ENCODE measurements at places on chromosomes 12 and 14.
A peak's percentile ranks its signal among the peaks of the same experiment; 100 is the strongest.

GRCh38 chr12:14193639-14194038 lies 171.8 kb upstream of the ATF7IP start:
- no peak for DNase-seq

DNA sequence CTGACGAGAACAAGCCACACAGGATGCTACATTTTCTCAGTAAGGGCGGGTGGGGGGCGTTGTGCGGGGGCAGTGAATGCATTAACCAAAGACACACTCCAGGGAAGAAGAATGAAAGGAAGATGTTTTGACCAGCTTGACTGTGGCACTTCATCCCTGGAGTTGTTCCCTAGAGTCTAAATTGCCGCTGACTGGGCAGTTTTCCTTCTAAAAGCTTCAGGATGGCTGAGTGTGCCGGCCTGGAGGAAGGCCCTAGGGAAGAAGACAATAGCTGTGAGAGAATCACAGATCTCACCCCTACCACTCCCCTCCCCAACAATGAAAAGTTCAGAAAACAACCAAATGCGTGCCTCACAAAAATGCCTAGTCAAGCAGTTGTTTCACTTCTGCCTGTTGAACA lies 67.2 kb downstream of the NKX2-1 start:
- no peak for DNase-seq

DNA sequence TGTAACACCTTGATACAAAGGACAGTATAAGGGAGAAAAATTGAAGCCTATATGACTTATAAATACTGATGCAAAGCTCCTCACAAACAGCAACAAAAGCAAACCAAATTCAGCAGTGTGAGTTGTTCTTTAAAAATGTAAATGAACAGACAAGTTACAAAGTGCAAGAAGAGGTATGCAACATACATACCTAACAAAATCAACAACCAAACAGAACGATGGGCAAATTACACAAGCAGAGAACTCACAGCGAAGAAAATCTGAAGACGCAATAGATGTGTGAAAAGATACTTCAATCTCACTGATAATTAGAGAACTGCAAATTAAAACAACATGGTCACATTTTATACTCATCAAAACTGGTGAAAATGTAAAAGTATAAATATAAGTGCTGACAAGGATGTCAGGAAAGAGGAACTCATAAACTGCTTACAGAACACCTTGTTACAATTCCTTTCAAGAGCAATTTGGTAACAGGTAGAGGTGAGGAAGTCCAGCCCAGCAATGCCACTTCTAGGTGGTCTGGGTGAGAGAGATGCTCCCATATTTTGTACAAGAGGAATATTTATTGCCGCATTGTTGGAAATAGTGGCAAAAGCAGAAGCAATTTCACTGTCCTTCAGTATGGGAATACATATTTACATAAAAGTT lies 47.3 kb downstream of the CORO1C start:
- DNase-seq, result no peak

DNA sequence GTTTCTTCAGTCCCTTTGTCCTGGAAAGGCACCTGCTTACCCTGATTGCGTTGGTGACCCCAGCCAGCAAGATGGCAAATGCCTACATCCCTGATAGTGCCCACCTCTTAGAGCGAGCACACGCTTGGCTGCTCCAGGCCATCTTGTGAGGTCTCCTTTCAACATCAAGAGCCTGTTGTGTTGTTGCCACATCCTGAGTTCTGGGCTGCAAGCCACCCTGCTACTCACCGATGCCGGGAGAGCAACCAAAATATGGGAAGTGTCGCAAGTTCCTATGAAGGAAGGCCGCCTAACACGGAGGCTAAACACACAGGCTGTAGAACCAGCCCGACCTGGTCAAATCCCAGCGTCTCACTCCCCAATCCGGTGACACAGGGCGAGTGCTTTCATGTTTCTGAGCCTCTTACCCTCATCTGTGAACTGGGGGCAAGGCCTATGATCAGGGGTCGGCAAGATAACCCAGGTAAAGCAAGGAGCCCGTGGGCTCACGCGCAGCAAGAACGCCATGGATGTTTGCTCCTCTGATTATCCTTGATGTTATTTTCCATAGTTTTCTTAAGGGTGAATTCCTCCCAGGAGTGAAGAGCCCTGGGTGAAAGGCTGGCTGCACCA lies 98.4 kb downstream of the LGMN start:
- peak; percentile 56 for DNase-seq

- no peak for DNase-seq
Measured at GRCh38 chr12:25264114-25264513, 13.4 kb upstream of the KRAS start.

GRCh38 chr14:48193893-48194292 lies 518.5 kb upstream of the MDGA2 start:
- DNase-seq, result no peak

- no peak for DNase-seq
Measured at GRCh38 chr12:1929985-1930802, 11.7 kb upstream of the CACNA2D4 start.

GRCh38 chr12:12404297-12404696 lies 47.4 kb downstream of the BORCS5 start:
- DNase-seq, result no peak

DNA sequence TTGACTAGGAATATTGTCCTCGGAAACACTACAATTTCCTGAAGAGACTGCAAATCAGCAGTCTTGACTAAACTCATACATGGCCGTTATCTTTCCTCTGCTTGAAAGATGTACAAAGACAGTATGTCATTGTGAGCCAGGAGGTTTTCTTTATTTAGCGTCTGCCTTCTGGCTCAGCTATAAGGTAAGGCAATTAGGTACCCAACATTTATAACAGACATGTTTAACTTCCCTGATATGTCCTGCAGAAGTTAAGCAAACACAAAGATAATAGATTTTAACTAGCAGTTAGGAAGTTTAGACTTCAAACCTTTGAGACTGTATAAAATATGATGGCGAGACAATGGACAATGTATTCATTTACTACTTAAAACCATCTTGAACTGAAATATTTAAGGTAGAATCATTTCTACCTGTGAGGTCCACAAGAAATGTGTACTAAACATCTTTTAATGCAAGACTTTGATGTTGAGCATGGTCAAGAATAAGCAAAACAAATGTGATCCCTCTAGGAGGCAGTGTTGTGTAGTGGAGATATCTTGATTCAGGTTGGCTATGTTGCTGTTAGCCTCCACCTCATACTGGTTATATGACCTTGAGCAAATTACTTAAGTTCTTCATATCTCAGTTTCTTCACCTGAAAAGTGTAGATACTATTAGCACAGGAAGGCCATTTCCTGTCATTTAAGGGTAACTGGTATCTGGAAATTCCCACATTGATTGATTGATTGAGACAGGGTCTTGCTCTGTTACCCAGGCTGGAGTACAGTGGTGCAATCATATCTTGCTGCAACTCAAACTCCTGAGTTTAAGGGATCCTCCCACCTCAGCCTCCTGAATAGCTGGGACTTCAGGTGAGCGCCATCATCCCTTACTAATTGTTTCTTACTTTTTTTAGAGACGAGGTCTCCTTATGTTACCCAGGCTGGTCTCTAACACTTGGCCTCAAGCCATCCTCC lies 96.3 kb upstream of the EEA1 start:
- DNase-seq, result no peak

- DNase-seq, result no peak
Measured at GRCh38 chr12:130491421-130492357, 154.0 kb downstream of the PIWIL1 start.

- DNase-seq, result no peak
Measured at GRCh38 chr14:55372825-55373224, 38.8 kb downstream of the ATG14 start.

GRCh38 chr14:74176400-74176793 lies 62.9 kb upstream of the VSX2 start:
- DNase-seq, result no peak

DNA sequence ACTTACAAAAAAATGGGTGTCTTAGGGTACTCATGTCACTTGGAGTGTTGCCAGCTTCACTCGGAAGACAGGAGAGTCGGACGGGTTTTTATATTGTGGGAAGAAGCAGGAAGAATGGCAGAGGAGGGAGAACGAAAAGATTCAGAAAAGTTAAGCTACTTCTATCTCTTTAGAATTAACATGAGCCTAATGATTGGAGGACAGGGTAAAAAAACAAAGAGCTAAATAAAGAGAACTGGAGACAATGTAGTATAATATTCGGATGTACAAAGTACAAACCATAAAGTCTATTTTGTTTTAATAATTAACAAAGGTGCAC lies 43.9 kb downstream of the EFCAB11 start:
- DNase-seq, result no peak

DNA sequence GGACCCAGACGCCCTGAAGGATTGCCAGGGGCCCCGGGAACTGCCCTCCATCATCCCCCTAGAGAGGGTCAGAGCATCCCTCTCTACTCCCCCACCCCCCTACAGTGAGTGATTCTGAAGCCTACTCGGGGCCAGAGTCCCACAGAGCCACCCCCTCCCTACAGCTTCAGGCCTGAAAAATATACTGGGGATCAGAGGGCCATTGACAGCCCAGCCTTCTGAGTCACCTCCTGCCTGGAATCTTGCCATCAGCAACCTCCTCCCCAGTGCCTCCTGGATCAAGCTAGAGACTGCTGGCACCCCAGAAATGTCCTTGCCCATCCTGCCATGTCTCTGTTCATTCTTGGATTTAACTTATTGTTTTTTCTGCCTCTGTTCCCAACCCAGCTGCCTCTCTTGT lies 21.7 kb upstream of the MIA2 start:
- no peak for DNase-seq

DNA sequence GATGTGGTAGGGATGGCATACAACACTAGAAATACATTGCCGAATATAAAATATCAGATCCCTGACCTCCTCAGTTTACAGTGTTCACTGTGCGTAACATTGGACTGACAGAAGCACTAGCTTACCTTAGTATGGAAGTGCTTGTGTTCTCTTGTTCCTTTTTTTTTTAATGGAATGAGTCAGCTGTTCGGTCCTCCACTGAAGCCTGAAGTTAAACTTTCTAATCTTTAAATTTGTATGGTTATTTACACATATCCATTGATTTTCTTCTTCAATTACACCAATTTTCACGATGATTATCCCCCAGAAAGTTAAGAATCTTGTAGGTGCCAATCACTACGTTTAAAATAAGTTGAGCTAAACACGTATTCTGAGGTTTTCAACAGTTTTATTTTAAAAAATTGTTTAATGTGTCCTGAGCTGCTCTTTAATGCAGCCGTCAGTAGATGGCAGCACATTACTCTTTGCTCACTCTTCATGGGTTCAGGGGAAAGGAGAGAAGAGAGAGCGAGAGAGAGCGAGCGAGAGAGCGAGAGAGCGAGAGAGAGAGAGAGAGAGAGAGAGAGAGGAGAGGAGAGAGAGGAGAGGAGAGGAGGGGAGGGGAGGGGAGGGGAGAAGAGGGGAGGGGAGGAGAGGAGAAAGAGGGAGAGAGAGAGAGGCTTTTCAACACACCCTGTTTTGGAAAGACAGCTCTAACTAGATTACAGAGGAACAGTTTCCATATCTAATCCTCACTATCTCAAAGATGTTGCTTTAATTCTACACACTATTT lies 134.7 kb upstream of the SCAF11 start:
- DNase-seq, result no peak

- no peak for DNase-seq
Measured at GRCh38 chr12:87332987-87333726, 696.0 kb downstream of the C12orf50 start.

GRCh38 chr14:104220215-104221070 lies 82.1 kb downstream of the KIF26A start:
- DNase-seq, result peak; percentile 50

- no peak for DNase-seq
Measured at GRCh38 chr14:95078867-95079266, 78.5 kb downstream of the DICER1 start.

DNA sequence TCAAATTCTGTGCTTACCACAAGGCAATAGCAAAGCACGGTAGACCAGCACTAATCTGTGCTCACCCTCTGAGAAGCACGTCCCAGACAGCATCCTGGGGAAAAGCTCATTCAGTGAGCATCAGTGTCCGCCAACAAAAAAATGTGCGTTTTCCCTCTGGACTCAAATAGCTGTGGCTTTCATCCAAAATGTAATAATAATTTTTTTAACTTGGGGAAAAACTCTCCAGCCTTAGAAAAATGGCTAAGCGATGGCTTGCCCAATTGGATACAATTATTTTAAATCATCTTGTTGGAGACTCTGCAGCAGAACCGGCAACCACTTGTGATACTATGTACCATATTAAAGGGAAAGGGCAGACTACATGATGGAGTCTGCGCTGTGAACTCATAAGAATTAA lies 1.1 kb upstream of the KRT77 start:
- no peak for DNase-seq

GRCh38 chr12:67452119-67452805 lies 183.1 kb downstream of the CAND1 start:
- no peak for DNase-seq

DNA sequence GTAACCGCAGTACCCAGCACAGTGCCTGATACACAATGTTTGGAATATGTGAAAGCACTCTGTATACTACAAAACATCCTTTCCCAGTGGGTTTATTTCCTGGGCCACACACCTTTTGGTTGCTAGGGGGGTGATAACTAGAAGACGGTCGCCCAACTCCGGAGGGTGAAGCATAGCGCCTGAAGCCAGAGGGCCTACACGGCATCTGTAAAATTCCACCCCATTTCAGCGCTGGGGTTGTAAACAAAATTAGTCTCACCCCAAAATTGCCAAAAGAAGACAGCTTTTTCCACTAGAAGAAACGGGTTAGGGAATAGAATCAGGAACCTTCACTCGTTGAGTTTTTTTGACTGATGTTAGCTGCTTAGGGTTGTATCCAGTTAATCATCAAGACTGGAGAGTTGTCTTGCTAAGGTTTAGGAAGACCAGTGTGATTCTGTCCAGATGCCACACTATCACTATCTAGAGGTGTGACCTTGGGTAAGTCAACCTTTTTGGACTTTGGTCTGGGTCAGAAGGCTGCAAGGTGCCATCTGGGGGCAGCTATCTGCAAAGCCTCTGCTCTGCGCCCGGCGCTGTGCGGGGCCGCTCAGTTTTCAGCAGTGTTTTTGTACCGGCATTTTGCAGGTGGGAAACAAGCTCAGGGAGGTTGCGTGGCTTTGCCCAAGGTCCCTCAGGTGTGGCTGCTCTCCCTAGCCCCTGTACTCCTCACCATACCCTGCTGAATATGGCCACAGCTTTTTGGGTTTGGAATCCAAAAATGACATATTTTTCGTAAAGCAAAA lies 1.3 kb downstream of the ZNF839 start:
- no peak for DNase-seq

Measured in psoas muscle (tissue), 8 donors.